ENCODE measurements at places on chromosomes 2 and 18.

DNA sequence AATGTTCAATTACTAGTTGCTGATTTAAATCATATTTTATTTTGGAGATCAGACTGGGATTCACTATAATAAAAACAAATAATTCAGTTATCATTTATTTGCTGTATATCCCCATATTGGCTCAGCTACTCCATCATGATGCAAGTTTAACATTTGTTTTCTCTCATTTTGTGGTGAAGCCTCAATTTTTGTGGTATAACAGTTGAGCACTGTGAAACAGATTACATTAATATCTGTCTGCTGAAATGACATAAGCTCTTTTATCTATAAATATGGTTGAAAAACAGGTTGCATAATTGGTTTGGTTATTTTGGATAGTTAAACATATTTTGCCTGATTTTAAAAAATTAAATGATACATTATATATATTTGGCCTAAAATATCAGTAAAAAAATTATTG is 67.7 kb downstream of the DPP4 start:
- DNase-seq: no peak

- DNase-seq: no peak
These were observed 49.2 kb upstream of the ASPRV1 start for GRCh38 chr2:70010576-70011111.

- DNase-seq: no peak
These were observed 368.4 kb upstream of the HS6ST1 start for GRCh38 chr2:128686881-128687555.

DNA sequence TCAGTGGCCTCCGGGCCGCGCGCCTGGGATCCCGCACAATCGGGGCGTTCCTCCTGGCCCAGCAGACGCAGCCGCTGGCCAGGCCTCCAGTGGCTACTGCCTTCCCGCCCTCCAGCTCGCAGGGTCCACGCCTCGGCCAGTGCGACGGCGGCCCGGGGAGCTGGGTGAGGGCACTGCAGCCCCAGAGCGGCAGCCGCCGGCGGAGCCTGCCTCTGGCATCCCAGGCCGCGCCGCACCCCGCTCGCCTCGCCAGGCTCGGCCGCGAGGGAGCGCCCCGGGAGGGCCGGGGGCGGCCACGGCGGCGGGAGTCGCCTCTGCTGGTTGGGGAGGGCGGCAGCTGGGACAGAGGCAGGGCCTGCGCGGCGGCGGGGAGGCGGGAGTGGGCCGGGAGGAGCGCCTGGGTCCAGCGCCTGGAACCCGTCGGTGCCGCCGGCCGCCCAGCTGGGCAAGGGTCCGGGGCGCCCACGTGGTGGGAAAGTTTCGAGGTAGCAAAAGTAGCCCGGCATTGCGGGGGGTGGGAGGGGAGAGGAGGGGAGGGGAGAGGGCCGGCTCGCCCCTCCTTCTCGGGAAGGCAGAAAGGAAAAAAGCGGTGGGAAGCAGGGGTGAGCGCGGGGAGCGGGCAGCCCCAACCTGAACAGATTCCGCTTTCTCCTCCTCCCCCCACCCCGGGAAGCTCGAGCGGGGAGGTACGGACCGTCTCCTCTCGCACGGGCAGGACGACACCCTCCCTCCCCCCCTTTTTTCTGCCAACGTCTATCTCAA is 1.5 kb upstream of the INHBB start:
- DNase-seq: peak; percentile 53

DNA sequence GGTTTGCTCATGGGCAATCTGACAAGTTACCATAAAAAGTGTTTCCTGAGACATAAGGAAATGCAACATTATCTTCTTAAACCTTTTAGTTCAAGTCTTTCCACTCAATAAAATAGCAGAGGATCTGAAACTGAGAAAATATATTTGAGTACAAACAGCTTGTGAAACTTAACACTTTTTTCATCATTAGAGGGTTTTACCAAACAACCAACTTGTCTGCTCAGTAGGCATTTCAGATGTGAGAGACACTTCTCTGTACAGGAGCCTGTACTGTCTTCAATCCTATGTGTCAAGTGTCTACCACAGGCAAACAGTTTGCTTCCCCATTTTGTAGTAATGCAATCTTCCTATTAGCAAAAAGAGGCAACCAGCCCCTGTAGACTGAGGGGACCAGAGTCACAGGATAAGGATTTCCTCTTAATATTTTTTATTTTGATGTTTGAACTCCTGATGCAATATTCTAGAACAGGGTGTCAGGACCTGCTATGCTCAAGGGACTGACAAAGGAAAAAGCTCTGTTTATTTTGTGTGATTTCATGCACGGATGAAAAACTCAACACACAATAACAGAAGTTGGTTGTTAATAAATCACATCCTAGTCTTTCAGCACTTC is 159.1 kb upstream of the LHCGR start:
- DNase-seq: no peak

DNA sequence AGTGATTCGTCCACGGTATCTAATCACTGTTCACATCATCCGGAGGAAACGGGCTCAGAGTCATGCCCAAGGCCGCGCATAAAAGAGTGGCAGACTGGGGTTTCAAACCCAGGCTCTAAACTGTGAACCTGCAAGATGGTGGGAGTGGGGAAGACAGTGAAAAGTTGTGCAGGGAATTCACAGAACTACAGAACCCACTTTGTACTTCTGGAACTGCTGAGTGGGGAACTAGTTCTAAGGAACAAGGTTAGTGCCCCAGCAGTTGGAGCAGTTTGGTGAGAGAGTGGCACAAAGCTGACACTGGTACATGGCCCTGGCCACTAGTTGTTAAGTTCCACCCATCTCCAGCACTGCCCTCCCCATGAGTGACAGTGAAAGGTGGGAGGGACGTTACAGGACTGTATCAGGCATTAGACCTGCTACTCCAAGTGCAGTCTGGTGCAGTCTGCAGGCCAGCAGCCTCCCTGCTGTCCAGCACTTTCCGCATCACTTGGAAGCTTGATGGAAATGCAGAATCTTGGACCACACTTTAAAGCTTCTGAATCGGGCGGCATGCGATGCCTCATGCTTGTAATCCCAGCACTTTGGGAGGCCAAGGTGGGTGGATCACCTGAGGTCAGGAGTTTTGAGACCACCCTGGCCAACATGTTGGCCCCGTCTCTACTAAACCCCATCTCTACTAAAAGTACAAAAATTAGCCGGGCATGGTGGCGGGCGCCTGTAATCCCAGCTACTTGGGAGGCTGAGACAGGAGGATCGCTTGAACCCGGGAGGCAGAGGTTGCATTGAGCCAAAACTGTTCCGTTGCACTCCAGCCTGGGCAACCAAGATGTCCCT is 47.3 kb downstream of the C2orf42 start:
- peak; percentile 73 for DNase-seq

DNA sequence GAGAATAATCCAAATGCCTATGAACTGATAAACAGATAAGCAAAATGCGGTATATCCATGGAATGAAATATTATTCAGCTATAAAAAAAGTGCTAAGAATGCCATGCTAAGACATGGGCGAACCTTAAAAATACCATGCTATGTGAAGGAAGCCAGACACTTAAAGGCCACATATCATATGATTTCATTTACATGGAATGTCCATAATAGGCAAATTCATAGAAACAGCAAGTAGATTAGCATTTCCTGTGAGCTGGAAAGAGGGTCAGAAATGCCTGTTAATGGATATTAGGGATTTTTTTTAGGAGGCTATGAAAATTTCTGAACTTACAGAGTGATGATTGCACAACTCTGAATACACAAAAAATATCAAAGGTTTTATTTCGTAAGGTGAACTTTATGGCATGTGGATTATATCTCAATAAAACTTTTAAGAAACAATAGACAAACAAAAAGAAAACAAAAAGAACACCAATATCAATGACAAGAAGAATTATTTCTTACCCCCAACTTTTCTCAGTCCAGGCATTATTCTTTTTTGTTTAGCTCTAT is 1207.7 kb downstream of the SUCLG1 start:
- DNase-seq: no peak

DNA sequence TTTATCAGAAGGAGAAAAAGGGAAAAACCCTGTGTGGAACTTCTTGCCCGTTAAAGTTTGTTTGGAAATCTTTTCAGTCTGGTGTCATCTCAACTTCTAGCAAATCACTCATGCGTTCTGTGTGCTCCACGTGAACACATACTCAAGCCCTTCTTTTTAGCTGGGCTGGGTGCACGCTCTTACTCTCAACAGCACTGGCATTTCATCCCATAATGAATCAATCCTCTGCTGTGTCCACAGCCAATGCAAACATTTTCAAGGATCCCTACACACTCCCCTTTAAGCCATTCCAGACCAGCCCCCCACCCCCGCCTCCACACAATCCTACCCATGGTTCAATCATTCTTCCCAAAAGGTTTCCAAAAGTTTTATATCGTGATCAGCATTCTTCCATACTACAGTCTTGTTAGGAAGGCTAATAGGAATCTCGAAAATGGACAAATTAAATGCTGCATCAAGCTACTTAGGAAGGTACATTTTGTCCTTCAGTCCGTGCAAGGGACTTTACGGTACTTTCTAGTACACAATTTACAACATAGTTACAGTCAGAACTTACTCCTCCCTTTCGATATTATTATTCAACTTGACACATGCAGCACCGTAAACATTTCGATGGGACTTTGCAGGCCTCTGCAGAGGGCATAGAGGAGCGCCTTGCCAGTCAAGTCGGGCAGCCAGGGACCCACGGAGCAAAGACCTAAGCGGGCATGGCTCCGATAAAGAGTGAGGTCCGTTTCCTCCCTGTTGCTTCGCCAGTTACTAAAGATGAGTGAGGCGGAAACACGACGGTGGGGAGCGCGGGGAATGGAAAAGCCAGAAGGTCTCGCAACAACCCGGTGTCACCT is 1.4 kb downstream of the PTGR3 start:
- peak; percentile 54 for DNase-seq

- DNase-seq: no peak
These were observed 51.0 kb downstream of the COX7A2L start for GRCh38 chr2:42310007-42310515.

DNA sequence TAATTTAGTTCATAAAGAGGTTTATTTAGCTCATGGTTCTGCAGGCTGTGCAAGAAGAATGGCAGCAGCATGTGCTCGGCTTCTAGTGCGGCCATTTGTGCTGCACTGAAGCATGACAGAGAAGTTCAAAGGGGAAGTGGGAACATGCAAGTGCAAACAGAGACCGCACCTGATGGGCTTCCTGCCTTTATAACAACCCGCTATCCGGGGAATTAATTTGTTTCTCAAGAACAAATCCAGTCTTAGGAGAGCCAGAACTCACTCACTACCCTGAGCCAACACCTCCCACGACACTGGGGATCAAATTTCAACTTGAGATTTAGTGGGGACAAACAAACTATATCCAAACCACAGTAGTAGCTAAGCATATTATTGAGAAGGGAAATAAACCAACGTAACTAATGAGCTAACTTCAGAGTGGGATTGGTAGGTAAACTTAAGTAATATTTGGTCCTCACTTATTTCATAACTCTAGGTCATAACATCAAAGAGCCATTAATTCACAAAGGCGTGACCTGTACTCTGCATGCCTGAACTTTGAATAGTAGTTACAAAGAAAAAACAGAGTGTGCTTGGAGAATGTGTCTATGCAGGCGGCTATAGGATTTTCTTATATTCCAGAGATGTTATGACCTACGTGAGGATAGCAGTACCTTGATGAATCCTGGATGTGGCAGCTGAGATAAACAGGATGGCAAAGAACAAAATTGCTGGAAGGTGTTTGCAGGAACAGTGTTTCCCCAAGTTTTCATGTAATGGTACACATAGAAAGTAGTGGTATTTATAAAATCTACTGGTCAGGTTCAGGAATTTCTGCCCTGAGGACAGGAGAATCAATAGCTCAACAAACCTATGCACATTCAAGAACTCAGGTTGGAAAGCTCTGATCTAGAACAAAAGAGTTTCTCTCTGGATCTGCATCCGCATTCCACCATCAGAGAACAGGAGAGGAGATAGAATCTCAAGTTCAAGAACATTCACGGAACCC is 845.9 kb upstream of the ID2 start:
- DNase-seq: peak; percentile 33

- DNase-seq: no peak
These were observed 731.0 kb downstream of the CNTNAP5 start for GRCh38 chr2:124756048-124756447.

DNA sequence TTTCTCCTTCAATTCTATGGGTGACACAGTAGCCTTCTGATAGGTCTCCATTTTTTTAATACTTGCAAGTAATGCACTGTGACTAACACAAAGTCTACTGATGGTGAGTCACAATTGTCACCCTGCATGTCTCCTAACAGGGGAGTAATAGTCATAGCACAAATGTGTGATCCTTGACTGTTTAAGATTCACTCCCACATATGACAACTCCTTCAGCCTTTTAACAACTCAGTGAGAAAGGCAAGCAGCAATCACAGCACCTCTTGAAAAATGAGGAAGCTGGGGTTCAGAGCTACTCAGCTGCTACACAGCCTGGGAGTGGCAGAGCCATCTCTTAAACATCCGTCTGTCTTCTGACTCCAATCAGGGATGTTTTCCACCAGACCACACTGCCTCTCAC is 63.8 kb downstream of the EHD3 start:
- DNase-seq: no peak

- DNase-seq: no peak
These were observed 782 bp downstream of the COL6A3 start for GRCh38 chr2:237412988-237413776.

DNA sequence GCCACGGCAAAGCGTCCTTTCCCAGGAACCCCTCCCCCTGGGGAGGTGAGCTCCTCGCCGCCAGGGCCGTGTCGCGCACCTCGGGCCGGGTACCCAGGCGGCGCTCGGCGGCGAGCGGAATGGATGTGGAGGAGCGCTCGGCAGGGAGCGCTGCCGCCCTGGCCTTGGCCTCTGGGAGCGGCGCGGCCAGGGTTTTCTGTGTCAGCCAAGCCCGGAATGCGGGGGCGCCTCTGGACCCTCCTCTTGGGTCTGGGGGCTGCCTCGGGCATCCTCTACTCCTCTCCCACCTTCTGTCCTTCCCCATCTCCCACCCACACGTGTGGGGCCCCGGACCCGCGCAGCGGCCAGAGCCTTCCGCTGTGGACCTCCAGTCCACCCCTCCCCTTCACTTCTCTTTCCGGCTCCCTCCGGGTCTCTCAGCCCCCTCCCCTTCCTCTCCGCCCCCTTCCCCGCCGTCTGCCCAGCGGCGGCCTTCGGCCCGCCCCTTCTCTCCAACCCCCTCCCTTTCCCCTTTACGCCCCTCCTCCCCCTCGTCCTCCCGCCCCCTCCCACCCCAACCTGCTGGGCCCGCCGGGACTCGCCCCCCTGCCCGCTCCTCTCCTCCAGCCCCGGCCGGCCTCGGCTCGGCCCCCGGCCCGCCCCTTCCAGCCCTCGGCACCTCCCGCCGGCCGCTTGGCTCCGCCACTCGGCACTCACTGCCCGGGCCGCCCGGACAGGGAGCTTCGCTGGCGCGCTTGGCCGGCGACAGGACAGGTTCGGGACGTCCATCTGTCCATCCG is at the start of gene MERTK:
Gene MERTK, plus strand, starts transcription at position 684 of the 779 bp plus-strand sequence. CDS start 129 bp downstream, outside the sequence.
- peak; percentile 89 for DNase-seq

GRCh38 chr2:221243771-221244170 is 328.3 kb downstream of the EPHA4 start:
- DNase-seq: no peak

GRCh38 chr2:190540048-190540447 is 5.5 kb upstream of the NEMP2 start:
- no peak for DNase-seq

- no peak for DNase-seq
These were observed 52.3 kb upstream of the SPAG16 start for GRCh38 chr2:213231966-213232365.

GRCh38 chr2:161710131-161710915 is 86.1 kb downstream of the SLC4A10 start:
- no peak for DNase-seq

All from RPMI8226 (cell line).